ENCODE measurements at places on chromosomes 4 and X.
A peak's percentile ranks its signal among the peaks of the same experiment; 100 is the strongest.

GRCh38 chr4:112213856-112214255, 17.7 kb upstream of the AP1AR start:
- peak; percentile 35 for DNase-seq

- peak; percentile 97 for DNase-seq
These were observed 165.7 kb downstream of the KDR start for GRCh38 chr4:54959651-54960116.

- no peak for DNase-seq
These were observed 69.9 kb upstream of the ELOVL6 start for GRCh38 chr4:110268352-110268751.

DNA sequence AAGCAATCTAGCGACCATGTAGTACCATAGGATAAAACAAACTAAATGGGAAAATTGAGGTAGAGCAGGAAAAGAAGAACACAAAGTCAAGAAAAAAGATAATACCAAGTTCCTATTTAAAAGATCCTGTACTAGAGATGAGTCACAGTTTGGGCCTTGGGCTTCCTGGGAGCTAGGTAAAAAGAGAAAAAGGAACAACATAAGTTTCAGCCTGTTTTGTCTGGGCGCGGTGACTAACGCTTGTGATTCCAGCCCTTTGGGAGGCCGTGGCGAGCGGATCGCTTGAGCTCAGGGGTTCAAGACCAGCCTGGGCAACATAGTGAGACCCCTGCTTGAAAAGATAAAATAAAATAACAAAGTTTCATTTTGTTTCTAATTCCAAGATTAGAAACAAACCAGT, 14.0 kb upstream of the TMEM156 start:
- DNase-seq = no peak

DNA sequence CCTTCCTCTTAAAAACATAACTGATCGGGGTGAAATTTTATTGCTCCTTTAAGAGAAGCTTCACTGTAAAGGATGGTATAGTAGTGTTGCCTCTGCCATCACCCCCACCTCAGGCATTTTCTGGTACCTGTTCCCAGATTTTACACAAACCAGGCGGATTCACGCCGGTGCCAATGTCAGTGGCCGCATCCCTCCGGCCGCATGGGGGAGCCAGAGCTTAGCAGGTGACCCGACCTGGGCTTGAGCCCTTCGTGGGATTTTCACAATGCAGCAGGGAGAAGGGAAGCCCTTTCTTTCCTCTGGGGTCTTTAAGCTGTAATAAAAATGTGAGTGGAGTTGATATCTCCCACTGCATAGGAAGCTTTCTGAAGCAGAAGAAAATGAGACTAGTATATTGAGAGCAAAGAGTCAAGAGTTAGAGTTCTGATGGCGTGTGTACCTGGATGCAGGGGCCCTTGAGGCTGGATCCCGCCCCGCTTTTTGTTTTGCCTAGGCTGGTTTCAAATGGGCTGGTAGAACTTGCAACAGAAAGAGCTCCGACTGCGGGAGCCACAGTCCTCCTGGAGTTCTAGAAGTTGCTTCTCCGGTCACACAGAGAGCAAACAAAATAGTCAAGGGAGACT, 59.4 kb downstream of the POLR2B start:
- DNase-seq = peak; percentile 60

- DNase-seq = no peak
These were observed 9.7 kb upstream of the USO1 start for GRCh38 chr4:75714704-75715103.

GRCh38 chrX:102546828-102547493, 30.4 kb upstream of the TMSB15A start:
- DNase-seq = peak; percentile 1

- peak; percentile 72 for DNase-seq
These were observed 82.8 kb downstream of the PDGFC start for GRCh38 chr4:156888762-156889161.

DNA sequence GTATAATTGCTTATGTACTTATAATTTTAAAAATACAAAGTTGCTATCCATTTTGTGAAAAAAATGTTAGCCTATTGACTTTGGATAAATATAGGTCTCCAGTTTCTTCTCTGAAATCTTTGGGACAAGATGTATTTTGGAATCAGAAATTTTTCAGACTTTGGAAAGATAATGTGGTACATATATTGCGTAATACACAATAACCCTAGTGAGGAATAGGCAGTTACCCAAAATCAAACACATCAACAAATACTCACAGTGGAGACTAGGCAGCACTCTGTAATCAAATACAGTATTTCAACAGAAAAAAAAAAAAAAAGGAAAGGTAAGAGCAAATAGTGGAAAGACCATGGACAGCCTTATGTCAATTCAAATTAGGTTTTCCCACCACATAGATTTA, 796.8 kb downstream of the ADGRL3 start:
- DNase-seq = no peak

DNA sequence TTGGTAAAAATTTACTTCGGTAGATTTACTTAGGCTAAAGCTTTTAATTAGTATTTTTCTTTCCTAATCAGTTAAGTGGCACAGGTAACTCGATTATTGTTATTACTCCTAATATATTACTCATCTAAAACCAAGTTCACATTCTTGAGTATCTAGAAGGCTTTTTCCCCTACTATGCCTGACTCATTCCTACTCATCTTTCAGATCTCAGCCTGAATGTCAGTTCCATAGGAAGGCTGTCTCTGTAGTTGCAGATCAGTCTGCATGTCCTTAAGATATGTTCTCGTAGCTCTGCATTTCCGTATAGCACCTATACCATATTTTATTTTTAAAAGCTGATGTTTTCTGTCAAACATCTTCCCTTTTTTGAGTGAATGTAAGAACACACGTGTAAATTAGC, 5.9 kb upstream of the FAM184B start:
- DNase-seq = peak; percentile 22

DNA sequence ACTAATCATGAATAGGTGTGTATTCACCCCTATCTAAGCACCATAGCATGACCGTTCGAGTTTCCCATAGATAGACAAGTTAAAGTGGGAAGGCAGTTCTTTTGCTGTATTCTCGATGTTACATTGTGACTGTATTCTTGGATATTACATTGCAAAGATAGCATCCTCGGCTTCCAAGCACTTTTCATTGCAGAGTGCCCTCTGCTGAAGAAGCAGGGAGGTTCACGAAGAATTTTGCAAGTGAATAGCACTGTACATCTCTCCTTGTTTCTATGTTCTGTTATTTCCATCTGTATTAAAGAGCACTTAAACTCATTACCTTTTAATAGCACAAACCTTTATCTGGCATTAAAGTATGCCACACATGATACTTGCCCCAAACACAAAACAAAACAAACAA, 426.7 kb upstream of the ARX start:
- no peak for DNase-seq

DNA sequence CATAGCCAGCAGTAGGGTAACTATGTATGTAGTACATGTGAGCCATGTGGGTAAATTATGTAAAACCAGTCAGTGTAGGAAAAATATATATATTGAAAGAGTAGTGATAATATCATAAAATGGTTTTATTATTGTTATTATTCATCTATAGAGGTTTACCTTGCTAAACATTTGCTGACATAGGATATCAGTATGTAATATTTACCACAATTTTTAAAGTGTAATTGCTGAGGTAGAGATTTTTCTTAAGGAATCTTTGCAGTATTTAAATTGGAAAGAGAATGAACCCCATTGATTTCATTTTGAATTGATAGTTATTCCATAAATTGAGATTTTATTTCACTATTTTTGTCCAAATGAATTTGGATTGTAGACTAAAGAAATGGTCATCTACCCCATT, 27.1 kb downstream of the SLAIN2 start:
- no peak for DNase-seq

DNA sequence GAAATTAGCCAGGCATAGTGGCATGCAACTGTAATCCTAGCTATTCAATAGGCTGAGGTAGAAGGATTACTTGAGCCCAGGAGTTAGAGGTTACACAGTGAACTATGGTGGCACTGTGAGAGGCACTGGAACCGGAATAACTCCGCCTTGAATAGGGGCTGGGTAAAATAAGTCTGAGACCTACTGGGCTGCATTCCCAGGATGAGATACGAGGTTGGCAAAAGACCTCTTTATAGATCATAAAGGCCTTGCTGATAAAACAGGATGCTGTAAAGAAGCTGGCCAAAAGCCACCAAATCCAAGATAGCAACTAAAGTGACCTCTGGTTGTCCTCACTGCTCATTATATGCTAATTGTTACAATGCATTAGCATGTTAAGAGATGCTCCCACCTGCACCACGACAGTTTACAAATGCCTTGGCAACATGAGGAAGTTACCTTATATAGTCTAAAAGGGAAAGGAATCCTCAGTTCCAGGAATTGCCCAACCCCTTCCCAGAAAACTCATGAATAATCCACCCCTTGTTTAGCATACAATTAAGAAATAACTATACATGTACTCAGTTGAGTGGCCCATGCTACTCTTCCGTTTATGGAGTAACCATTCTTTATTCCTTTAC, 88.6 kb downstream of the CENPC start:
- no peak for DNase-seq

DNA sequence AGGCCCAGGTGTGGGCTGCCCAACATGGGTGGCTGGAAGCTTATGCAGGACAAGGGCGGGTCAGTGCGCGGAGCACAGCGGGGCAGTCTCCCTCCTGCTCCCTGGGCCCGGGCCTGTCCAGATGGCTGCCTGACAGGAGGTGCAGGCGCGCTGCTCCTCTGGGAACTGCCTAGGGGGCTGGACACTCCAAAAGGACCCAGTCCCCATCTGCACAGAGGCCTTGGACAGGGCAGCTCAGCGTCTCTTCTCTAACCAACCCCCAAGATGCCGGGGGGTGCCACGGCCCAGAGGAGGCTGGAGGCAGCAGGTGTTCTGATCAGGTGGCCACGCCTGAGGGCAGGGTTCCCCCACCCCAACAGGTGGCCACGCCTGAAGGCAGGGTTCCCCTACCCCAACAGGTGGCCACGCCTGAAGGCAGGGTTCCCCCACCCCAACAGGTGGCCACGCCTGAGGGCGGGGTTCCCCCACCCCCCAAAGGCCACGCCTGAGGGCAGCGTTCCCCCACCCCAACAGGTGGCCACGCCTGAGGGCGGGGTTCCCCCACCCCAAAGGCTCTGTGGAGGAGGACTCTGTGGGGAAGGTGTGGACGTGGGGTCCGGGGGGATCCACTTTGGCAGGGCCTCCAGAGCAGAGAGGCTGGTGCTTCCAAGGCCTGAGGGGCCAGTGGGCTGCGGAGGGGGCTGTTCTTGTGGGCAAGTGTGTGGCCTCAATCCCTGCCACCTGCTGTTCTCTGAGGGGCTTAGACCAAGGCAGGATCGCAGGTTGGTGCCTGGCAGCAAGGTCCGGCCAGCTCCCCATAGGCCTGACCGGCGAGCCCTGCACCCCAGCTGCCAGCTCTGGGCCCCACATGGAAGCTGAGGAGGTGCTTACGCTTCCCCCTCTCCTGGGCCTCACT, 36.1 kb downstream of the CPLX1 start:
- DNase-seq = no peak

GRCh38 chr4:137129441-137129840, 402.9 kb downstream of the PCDH18 start:
- peak; percentile 22 for DNase-seq

GRCh38 chrX:44494357-44494756, 48.3 kb downstream of the FUNDC1 start:
- no peak for DNase-seq

DNA sequence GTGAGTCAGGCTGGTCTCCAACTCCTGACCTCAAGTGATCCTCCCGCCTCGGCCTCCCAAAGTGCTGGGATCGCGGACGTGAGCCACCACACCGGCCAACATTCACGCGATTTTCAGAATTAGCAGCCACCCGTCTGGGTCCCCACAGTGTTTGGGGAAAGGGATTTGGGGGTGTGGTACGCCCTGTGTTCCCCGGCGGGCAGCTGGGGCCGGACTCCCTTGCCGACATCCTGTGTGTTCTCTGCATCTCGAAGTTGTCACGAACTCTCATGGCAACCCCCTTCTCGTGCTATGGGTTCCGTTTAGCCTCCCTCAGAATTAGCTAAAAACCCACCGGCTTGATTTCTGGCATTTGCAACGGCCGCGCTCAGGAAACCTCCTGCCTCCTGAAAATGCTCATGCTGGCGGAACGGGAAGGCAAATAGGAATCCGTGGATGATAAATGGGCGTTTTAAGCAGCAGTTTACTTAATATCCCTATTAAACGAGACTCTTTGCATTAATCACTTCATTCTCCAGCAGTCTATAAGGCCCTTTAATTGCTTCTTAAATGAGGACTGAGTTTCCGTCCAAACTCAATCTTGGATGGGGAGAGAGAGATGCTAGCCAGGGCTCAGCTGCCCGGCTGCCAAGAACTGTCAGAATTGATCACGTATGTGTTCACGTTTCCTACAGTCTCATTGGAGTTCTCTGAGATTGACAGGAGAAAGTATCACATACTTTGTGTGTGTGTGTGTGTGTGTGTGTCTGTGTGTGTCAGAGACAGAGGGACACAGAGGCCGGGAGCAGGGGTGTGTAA, 78.9 kb upstream of the PPP2R3B start:
- DNase-seq = no peak

GRCh38 chr4:25284466-25284865, 28.1 kb upstream of the ZCCHC4 start:
- no peak for DNase-seq

- DNase-seq = peak; percentile 97
These were observed 316.3 kb downstream of the CAMK2D start for GRCh38 chr4:113445286-113445685.

- DNase-seq = peak; percentile 42
These were observed 322.0 kb upstream of the PPARGC1A start for GRCh38 chr4:24211856-24212255.

- DNase-seq = no peak
These were observed 8.3 kb downstream of the MPP1 start for GRCh38 chrX:154797006-154797405.

DNA sequence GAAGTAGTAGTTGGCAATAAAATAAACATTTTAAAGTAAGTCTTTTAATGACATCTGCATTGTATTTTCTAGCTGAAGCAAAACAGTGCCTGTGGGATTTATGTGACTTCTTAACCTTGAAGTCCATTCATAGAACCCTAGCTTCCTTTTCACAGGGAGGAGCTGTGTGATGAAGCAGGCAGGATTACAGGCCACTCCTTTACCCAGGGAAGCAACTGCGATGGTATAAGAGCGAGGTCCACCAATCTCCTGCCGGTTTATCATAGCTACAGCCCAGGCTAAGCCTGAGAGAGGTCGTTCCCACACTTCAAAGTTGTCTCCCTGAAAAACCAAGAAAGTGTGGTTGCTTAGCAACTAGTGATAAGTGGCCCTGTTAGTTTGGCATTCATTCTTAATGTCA, 7.0 kb downstream of the RPL36A start:
- no peak for DNase-seq

GRCh38 chrX:3803305-3803704, 89.9 kb upstream of the PRKX start:
- no peak for DNase-seq

- DNase-seq = peak; percentile 39
These were observed 517 bp downstream of the LEF1 start for GRCh38 chr4:108168160-108168670.

All from fibroblast of skin of scalp (primary cell).